Ascending aorta (tissue), 2 donors: ENCODE measurements at places on chromosomes 7 and 10.

GRCh38 chr10:78630944-78631838 is 437.6 kb upstream of the ZMIZ1 start:
- peak; percentile 59 for DNase-seq

GRCh38 chr10:71394926-71395562 is 1.7 kb upstream of the CDH23 start:
- DNase-seq = no peak

- no peak for DNase-seq
Observed at GRCh38 chr10:58963723-58964124, 212.7 kb upstream of the PHYHIPL start.

DNA sequence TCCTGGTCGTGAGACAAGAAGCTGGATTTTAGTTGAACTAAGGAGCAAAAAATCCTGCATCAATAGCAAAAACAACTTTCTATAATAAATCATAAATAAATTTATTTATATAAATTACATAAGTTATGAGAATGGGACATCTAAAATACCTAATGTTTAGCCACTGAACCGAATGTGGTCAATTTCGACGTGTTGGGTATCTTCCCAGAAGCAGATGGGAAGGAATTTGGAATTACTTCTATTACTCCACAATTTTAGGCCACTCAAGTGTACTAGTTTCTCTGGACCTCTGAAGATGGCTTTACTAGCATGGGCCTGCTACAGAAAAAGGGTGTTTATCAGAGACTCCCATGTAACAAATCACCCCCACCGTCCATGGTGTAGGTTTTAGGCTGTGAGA is 172.0 kb downstream of the PRPF18 start:
- DNase-seq = no peak

GRCh38 chr7:142168746-142169145 is 57.2 kb downstream of the MGAM2 start:
- DNase-seq = no peak

- DNase-seq = no peak
Observed at GRCh38 chr10:6054884-6055283, 7.3 kb downstream of the IL2RA start.

DNA sequence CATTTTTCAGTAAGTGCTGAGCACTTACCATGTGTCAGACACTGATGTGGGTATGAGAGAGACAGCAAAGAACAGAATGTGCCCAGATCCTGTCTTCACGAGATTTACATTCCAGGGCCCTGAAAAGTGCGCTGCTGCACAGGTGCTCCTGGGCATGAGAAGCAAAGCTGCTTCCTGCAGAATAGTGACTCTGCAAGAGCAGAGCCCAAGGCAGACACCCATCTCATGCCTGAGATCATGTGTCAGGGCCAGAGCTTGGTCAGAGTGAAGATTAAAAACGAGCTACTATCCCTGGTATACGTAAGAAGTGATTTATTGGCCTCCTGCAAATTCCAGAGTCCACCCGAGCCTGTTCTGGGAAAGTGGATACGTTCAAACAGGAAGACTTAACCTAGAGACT is 824.4 kb downstream of the GRID1 start:
- no peak for DNase-seq

GRCh38 chr7:152615031-152615741 is 60.8 kb downstream of the XRCC2 start:
- DNase-seq = no peak
